ENCODE measurements at places on chromosomes 12 and 14.

GRCh38 chr12:131135786-131136538, 182.3 kb downstream of the ADGRD1 start:
- no peak for DNase-seq

- DNase-seq = no peak
These were observed 52.3 kb downstream of the ARMH4 start for GRCh38 chr14:58099682-58100081.

GRCh38 chr14:87449016-87449415, 544.0 kb downstream of the GALC start:
- DNase-seq = no peak

GRCh38 chr14:77142005-77142800, 612 bp upstream of the ZDHHC22 start:
- no peak for DNase-seq

DNA sequence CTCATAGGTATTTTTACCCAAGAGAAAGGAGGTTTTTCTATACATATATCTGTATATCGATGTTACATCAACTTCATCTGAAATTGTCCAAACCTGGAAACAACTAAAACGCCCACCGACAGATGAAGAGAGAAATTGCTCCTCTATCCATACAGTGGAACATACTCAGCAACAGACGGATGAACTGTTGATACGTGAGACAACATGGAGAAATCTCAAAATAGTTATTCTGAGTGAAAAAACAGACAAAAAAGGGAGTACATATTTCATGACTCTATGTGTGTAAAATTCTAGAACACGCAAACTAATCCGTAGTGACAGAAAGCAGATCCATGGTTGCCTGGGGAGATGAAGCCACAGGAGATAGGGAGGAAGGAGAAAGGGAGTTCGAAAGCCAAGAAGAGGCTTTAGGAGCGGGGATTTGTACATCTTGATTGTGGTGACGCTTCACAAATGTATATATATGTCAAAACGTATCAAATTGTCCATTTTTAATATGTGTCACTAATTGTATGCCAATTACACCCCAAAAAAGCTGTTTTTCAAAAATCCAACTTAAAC, 37.6 kb upstream of the C14orf180 start:
- no peak for DNase-seq
